ENCODE measurements at places on chromosomes 4 and X. TPM values are rescaled to one million over a fixed set of nuclear protein-coding genes. Genes with fewer than 3 reads are reported as not detected.

Gene TSPAN5
- total RNA-seq: 19.8 TPM

Gene CXorf49B
- total RNA-seq: not detected

Gene SSX2
- not detected for total RNA-seq

DNA sequence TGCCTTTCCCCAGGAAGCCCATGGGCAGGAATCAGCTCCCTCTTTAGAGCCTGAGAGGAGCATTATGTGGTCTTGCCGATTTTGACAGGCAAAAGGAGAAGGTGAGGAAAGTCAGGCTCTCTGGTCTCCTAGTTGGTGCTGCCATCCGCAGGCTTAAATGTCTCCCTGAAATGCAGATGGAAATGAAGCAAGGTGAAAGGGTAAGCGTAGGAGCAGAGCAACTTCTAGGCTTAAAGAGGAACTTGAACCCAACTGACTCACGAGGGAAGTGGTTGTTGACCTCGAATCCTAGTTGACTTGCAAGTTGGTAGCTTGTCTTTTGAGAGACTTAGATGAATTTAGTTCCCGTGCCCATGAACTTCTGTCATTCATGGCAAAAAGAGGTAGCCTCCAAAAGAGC is 205.9 kb downstream of the PTTG2 start:
- no peak overlapping the region for H3K4me3 ChIP-seq
- no peak for DNase-seq
- no peaks in the 10 kb centered on the region for H3K27me3 ChIP-seq
- H3K27ac ChIP-seq: no peak overlapping the region
- peaks cover 1% of the 10 kb centered on the region for H3K36me3 ChIP-seq
- H3K4me1 ChIP-seq: peaks cover 19% of the 10 kb centered on the region

DNA sequence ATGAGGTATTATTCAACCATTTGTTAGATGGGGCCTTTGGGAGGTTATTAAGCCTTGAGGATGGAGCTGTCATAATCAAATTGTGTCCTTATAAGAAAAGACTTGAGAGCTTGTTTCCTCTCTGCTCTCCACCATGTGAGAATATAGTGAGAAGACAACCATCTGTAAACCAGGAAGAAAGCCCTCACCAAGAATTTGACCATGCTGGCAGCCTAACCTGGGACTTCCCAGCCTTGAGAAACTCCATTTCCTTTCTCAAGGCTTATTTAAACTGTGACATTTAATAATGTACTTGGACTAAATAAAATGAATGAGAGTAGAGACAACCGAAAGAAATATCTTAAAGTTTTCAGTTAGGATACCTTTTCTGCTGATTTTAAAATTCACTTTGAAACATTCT is 83.7 kb upstream of the GC start:
- no peaks in the 10 kb centered on the region for H3K27me3 ChIP-seq
- H3K36me3 ChIP-seq: no peaks in the 10 kb centered on the region
- H3K4me1 ChIP-seq: no peaks in the 10 kb centered on the region
- no peak overlapping the region for H3K4me3 ChIP-seq
- H3K27ac ChIP-seq: no peak overlapping the region
- no peak for DNase-seq

GRCh38 chr4:7632971-7633370 is 198.2 kb upstream of the PSAPL1 start:
- no peak for DNase-seq
- H3K4me3 ChIP-seq: no peak overlapping the region
- H3K27me3 ChIP-seq: peaks cover 21% of the 10 kb centered on the region

Gene CTSO
- 7.6 TPM for total RNA-seq

DNA sequence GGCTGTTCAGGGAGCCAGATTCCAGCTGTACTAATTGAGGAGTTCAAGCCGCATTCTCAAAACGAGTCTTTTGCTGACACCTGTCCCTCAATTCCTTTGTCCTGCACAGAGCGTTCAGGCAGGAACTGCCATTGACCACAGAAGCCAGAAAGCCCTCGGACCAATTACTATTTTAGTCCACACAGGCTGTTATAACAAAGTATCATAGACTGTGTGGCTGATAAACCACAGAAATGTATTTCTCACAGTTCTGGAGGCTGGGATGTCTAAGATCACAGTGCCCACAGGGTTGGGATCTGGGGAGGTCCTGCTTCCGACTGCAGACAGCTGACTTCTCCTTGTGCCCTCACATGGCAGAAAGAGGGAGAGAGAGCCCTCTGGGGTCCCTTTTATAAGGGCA is 119.8 kb upstream of the ATP6AP2 start:
- peaks cover 5% of the 10 kb centered on the region for H3K4me1 ChIP-seq
- no peak overlapping the region for H3K4me3 ChIP-seq
- no peaks in the 10 kb centered on the region for H3K36me3 ChIP-seq

- no peaks in the 10 kb centered on the region for H3K27me3 ChIP-seq
- H3K4me3 ChIP-seq: no peak overlapping the region
- H3K27ac ChIP-seq: no peak overlapping the region
- DNase-seq: no peak
- peaks cover 4% of the 10 kb centered on the region for H3K4me1 ChIP-seq
These were observed 231.6 kb downstream of the NR3C2 start for GRCh38 chr4:148210661-148211060.

DNA sequence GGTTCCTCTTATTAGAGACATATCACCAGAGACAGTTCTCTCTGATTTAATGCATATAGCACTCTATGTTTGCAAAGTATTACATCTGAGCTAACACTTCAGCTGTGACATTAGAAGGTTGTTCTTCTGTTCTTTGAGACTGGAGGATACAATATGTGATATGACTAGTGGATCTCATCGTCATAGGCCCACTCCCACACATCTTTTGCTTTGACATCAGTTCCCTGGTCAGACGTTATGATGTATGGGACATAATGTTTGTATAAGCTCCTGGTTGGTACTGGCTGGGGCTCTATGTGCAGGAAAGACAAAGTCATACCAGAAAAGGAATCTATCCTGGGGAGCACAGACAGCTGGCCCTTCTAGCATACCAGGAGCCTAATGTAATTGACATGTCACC is 57.7 kb upstream of the MAML3 start:
- peaks cover 20% of the 10 kb centered on the region for H3K27me3 ChIP-seq
- no peaks in the 10 kb centered on the region for H3K4me1 ChIP-seq
- no peak overlapping the region for H3K4me3 ChIP-seq
- H3K27ac ChIP-seq: no peak overlapping the region
- H3K36me3 ChIP-seq: peaks cover 2% of the 10 kb centered on the region
- DNase-seq: no peak

Gene CENPE
- total RNA-seq: 51.4 TPM

Gene PCDH11X
- total RNA-seq: not detected

DNA sequence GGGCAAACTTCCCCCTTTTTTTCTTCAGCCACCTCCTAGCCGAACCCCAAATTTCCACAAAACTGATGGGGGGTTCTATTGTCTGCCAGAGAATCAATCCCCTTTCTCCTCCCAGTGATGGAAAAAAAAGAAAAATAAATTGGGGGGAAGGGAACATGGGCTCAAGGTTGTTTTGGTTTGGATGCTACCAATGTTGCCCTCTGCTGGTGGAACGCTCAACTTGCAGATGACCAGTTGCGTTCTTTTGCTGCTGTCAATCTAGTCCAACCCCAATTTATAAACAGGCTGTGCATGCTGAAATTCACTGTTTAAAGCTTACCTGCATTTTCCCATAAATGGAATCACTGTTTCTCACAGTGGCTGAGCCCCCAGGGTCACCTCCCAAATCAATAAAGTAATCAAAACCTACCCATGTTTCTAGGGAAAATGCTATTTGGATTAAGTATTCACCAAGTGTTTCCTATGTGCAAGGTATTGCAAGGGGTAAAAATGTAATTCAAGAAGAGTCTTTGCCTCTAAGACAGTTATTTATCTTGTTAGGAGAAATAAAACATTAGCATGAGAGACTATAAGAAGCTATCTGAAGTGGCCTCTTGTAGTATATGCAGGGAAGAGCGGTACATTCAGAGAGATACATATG is 116.7 kb upstream of the TMEM164 start:
- H3K27ac ChIP-seq: no peak overlapping the region
- H3K27me3 ChIP-seq: peaks cover 3% of the 10 kb centered on the region
- H3K36me3 ChIP-seq: no peaks in the 10 kb centered on the region
- DNase-seq: no peak
- no peaks in the 10 kb centered on the region for H3K4me1 ChIP-seq
- no peak overlapping the region for H3K4me3 ChIP-seq

DNA sequence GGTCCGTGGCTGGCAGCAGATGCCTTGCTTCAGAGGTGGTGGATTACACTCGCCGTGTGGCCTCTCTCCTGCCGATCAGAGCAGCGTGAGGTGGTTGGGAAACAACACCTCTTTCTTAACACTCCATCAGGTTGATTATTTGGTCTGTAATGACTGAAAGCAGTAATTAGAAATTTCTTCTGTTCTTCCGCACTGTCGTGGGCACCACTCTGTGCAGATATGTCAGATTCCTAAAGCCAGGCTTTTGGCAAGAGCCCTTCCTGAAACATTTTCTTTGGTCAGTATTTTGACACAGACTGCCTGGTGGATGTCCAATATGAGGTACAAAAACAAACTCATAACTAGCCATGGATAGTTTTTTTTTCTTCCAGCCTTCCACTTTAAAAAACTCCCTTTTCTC is 100.9 kb downstream of the FNIP2 start:
- no peak for DNase-seq
- H3K4me1 ChIP-seq: peaks cover 8% of the 10 kb centered on the region
- H3K27ac ChIP-seq: no peak overlapping the region

DNA sequence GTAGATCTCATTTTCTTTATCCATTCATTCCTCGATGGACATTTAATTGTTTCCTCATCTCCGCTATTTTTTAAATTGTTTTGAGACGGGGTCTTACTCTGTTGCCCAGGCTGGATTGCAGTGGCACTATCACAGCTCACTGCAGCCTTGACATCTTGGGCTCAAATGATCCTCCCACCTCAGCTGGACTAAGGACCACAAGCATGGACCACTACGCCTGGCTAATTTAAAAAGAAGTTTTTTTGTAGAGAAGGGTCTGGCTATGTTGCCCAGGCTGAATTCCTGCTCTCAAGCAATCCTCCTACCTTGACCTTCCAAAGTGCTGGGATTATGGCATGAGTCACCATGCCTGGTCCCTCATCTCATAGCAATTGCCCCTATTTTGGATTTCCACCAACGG is 7.0 kb upstream of the TRIML1 start:
- H3K36me3 ChIP-seq: no peaks in the 10 kb centered on the region
- H3K27me3 ChIP-seq: no peaks in the 10 kb centered on the region
- DNase-seq: no peak
- H3K4me1 ChIP-seq: no peaks in the 10 kb centered on the region
- no peak overlapping the region for H3K27ac ChIP-seq

GRCh38 chrX:132501606-132502005 is 12.8 kb upstream of the MBNL3 start:
- H3K27me3 ChIP-seq: peaks cover 7% of the 10 kb centered on the region
- DNase-seq: no peak
- no peaks in the 10 kb centered on the region for H3K4me1 ChIP-seq
- H3K36me3 ChIP-seq: no peaks in the 10 kb centered on the region
- H3K27ac ChIP-seq: no peak overlapping the region
- no peak overlapping the region for H3K4me3 ChIP-seq

DNA sequence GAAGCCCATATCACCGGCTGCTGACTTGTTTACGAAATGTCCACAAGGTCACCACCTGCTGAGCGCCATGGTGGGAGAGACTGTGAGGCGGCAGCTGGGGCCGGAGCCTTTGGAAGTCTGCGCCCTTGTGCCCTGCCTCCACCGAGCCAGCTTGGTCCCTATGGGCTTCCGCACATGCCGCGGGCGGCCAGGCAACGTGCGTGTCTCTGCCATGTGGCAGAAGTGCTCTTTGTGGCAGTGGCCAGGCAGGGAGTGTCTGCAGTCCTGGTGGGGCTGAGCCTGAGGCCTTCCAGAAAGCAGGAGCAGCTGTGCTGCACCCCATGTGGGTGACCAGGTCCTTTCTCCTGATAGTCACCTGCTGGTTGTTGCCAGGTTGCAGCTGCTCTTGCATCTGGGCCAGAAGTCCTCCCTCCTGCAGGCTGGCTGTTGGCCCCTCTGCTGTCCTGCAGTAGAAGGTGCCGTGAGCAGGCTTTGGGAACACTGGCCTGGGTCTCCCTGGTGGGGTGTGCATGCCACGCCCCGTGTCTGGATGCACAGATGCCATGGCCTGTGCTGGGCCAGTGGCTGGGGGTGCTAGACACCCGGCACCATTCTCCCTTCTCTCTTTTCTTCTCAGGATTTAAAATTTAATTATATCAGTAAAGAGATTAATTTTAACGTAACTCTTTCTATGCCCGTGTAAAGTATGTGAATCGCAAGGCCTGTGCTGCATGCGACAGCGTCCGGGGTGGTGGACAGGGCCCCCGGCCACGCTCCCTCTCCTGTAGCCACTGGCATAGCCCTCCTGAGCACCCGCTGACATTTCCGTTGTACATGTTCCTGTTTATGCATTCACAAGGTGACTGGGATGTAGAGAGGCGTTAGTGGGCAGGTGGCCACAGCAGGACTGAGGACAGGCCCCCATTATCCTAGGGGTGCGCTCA is 8.7 kb upstream of the MSANTD1 start:
- DNase-seq: no peak
- no peak overlapping the region for H3K4me3 ChIP-seq
- H3K27ac ChIP-seq: no peak overlapping the region
- peaks cover 2% of the 10 kb centered on the region for H3K36me3 ChIP-seq
- H3K27me3 ChIP-seq: no peaks in the 10 kb centered on the region

Gene CLCN4
- total RNA-seq: 0.25 TPM

GRCh38 chr4:10109995-10110670 is 6.5 kb downstream of the WDR1 start:
- peaks cover 92% of the 10 kb centered on the region for H3K4me1 ChIP-seq
- no peak for DNase-seq
- peak overlapping the region; percentile 35 for H3K27ac ChIP-seq
- H3K4me3 ChIP-seq: peak overlapping the region; percentile 71

DNA sequence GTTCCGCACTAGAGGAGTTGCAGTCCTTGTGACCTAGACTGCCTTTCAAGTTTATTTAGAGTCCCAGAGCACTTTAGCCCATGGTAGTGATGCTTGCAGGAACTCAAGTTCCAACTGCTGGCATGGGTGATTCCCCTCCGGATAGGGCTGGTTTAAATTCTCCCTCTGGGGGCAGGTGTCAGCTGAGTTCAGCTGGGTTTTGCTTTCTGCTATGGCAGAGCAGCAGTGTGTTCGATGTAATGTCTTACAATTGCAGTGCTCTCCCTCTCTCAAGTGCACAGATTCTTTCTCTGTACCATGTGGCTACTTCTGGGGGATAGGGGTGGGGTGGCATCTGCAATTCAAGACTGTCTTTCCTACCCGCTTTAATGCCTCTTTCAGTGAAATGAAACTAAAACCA is 164.8 kb upstream of the ZIC3 start:
- no peaks in the 10 kb centered on the region for H3K36me3 ChIP-seq
- no peaks in the 10 kb centered on the region for H3K4me1 ChIP-seq
- H3K4me3 ChIP-seq: no peak overlapping the region
- no peak for DNase-seq
- H3K27ac ChIP-seq: no peak overlapping the region
- H3K27me3 ChIP-seq: peaks cover 3% of the 10 kb centered on the region

DNA sequence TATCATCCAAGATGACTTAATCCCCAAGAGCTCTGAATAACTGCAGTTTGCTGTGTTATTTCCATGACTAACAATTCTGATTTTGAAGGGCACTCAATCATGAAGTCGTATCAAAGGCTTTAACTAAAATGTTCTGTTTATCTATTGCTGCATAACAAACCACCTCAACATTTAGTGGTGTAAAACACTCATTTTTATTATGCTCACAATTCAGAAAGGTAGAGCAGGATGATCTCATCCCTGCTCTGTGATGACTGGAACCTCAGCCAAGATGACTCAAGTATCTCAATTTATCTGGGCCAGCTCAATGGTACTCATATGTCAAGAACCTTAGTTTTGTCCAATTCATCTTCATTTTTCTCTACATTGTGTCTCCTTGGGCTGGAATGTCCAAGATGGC is 451.1 kb downstream of the PPARGC1A start:
- H3K27ac ChIP-seq: no peak overlapping the region
- H3K4me3 ChIP-seq: no peak overlapping the region
- H3K27me3 ChIP-seq: no peaks in the 10 kb centered on the region
- DNase-seq: no peak
- no peaks in the 10 kb centered on the region for H3K36me3 ChIP-seq
- no peaks in the 10 kb centered on the region for H3K4me1 ChIP-seq

Gene GABRQ
- total RNA-seq: not detected
